ENCODE measurements at places on chromosomes 7 and 10.
A peak's percentile ranks its signal among the peaks of the same experiment; 100 is the strongest.

GRCh38 chr7:84070770-84071169, 123.8 kb downstream of the SEMA3A start:
- DNase-seq, result no peak

GRCh38 chr10:96212911-96213310, 58.5 kb downstream of the BLNK start:
- no peak for DNase-seq

GRCh38 chr10:49008505-49009198, 69.0 kb upstream of the LRRC18 start:
- DNase-seq, result no peak

DNA sequence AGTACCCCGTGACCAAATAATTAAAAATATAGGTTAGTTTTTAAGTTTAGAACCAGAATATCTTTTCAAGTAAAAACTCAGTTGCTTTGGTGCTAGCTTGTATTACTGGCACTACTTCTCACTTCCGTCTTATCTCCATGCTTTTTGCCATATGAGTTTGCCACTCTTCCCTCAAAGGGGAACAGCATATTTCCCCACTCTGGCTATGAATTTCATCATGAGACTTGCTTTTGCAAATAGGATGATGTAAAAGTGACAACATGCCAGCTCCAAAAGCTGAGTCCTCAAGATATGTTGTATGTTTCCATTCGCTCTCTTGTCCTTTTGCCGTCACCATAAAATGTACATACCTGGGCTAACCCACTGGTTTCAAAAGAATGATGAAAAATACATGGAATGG, 178.1 kb upstream of the SEMA3A start:
- no peak for DNase-seq

GRCh38 chr10:130745251-130745650, 566.3 kb downstream of the TCERG1L start:
- no peak for DNase-seq

GRCh38 chr10:2462581-2462980, 604.8 kb upstream of the PFKP start:
- DNase-seq, result no peak

DNA sequence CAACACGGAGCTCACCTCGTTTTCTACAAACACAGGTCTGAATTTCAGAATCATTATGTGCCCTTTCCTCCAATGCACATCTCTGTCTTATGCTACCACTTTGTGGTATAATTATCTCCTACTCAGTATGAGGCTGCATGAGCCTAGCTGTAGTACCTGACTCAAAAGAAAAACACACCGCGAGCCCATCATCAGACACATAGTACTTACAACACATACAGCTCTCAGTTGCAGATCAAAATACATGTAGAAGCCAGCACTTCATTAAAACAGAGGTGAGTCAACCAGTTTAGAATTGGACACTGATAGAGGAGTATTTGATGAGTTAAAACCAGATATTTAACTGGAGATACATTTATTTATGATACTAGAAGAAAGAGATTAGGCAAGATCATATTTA, 1.4 kb upstream of the RTKN2 start:
- DNase-seq, result no peak

DNA sequence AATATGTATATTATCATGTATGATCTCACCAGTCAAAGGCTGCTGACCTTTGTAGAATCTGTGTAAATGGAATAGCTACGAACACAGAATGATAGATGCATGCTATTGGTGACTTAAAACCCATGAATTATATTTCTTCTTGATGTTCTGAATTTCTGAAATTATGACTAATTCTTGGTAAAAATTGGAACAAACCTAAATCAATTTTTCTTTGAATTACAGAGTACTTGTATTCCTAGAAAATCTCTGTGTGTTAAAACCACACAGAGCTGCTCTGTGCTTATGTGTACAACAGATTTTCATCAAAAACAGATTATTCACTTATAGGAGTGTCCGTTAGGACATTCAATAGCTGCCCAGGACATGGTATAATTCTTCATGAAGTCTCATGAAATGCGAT, 108.3 kb upstream of the MDFIC start:
- no peak for DNase-seq

- no peak for DNase-seq
Observed at GRCh38 chr7:37095122-37095521, 353.5 kb downstream of the ELMO1 start.

DNA sequence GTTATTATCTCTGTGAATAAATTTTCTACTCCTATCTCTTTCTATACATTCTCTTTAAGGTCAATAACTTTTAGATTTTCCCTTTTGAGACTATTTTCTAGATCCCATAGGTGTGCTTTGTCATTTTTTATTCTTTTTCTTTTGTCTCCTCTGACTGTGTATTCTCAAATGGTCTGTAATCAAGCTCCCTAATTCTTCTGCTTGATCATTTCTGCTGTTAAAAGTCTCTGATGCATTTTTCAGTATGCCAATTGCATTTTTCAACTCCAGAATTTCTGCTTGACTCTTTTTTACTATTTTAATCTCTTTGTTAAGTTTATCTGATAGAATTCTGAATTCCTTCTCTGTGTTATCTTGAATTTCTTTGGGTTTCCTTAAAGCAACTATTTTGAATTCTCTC, 78.2 kb downstream of the THNSL1 start:
- no peak for DNase-seq

GRCh38 chr10:89494575-89494974, 40.8 kb downstream of the SLC16A12 start:
- no peak for DNase-seq

DNA sequence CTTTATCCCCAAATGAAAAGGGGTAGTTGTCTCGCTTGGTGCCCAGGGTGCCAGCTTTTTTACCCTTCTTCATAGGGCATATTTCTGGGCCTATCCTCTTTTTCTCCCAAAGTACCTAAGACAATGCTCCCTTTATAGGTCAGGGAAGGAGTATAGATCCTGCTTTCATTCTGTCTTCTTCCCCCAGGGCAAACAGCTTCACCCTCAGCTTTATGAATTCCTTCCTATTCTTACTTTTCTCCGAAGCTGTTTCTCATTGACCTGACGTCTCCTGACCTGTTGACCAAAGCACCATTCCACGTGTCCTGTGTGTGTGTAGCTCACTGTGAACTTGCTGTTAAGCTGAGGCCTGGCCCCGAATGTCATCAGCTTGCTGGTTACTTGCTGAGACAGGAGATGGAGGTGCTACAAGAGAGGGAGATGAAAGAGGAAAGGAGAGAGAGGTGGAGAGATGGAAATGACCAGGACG, 48.9 kb downstream of the PYROXD2 start:
- no peak for DNase-seq

- peak; percentile 6 for DNase-seq
Observed at GRCh38 chr10:48981310-48981907, 41.8 kb upstream of the LRRC18 start.

DNA sequence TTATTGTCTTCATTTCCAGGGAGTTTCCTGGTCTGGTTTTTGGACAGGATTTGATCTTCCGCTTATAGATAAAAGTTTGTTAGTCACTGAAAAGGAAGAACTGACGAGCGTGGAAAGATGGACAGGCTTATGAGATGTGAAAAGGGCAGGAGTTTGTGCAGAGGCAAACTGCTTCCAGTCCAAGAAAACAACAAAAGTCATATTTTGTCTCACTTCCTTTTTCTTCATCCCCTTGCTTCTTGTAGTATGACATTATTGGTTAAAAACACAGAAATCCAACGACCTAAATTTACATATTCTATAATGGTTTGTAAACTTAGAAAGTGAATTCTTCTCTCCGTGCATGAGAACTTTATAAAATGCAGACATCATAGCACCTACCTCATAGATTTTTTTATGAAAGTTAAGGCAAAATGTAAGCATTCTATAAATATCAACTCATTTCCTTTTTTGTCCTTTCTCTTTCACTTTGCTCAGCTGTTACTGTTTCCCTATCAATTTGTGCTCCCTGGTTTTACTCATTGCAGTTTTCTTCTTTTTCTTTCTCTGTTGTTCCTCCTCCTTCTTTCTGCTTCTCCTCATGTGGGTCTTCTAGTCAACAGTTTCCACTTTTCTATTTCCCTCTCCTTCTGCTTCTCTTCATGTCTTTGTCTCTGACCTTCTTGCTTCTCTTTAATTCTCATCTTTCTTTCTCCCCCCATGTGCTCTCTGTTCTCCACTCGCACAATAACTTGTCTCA, 370.2 kb downstream of the ARL4A start:
- DNase-seq, result no peak

GRCh38 chr10:22737587-22737986, 23.2 kb upstream of the PIP4K2A start:
- no peak for DNase-seq

DNA sequence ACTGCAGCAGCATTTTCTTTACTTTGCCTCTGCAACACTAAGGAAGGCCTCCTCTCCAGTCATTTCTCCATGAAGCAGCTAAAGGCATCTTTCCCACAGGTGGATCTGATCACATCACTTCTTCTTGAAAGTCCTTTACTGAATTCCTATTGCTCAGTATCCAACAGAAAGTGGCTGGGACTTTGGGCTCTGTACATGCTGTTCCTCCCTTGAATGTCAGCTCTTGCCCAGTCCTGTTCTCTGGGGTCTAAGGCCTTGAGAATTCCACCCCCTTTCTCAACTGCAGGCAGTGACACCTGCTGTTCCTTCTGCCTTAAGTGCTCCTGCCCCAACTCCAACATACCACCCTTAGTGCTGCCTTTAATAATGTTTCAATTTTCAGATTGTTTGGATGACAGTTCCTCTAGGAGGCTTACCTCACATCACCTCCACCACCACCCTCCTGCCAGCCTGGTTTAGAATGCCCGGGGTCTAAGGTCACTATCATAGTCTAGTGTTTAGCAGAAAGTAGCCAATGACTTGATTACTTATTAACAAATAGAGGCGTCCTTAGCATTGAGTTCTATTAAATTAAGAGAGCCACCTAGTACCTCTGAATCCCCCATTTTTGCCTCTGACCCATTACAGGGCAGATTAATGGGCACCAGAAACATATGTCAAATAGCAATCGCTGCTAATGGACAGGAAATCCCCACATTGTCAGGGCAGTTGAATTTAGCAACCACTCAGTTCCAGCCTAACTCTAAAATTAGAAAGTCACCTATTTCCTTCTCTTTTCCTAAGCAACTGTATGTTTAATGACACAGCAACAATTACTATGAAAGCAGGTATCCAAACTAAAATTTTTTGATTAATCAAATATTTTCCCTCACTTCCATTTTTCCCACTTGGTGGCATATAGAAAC, 11.4 kb downstream of the INHBA start:
- no peak for DNase-seq

GRCh38 chr10:110074298-110074697, 66.5 kb downstream of the ADD3 start:
- no peak for DNase-seq

- DNase-seq, result no peak
Observed at GRCh38 chr10:28754930-28755718, 77.8 kb downstream of the BAMBI start.

- DNase-seq, result no peak
Observed at GRCh38 chr10:61063901-61064300, 119.9 kb upstream of the RHOBTB1 start.

DNA sequence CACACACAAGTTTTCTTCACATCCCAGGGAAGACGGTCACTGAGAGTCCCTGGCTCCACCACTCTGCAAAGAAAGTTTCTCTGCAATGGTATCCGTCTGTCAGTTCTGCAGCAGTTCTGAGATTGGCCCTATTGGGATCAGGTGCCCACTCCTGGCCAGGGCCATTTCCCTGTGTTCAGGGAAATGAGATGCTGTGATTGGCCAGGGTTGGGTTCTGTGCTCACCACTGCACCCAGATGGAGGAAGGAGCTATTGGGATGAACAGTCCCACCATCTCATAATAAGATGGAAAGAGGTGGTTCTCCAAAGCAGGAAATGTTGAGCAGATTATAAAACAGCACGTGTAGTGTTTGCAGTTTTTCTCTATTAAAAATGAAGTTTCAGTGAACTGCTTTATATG, 13.3 kb upstream of the PIP4K2A start:
- DNase-seq, result no peak

GRCh38 chr7:55140941-55141278, 122.1 kb downstream of the EGFR start:
- DNase-seq, result no peak

- DNase-seq, result no peak
Observed at GRCh38 chr10:7533657-7534479, 123.0 kb upstream of the SFMBT2 start.

DNA sequence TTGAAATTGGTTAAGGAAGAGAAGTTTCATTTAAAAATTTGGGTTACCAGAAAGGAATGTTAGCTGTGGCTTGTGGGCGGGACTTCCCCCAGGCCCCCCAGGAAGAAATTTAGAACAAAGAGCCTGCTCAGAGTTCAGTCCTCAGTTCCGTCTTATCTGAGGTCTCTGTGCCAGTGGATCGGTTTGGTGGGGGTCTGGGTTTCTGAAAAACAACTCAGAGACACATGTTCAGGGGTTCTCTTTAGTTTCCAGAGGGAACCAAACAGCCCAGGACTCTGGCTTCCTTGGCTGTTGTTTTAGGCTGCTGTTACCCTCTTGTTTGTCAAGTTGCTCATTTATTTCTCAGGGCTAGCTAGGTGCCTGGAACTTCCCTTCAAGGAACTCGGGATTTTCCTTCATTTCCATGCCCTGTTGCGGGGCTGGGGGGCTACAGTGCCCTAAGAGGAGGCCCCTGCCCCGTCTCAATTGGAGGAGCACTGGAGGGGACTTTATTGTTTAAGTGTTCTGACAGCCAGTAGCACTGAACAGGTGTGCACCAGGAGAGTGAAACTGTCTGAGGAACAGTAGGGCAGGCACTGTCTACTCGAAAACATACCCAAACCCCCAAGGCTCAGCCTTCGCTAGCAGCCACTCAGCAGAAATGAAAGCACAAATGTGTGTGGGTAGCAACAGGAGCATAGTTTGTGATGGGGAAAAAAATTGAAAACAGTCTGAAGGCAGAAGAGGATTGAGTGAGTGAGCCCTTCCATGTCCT, 59.9 kb downstream of the ALOX5 start:
- DNase-seq, result no peak

DNA sequence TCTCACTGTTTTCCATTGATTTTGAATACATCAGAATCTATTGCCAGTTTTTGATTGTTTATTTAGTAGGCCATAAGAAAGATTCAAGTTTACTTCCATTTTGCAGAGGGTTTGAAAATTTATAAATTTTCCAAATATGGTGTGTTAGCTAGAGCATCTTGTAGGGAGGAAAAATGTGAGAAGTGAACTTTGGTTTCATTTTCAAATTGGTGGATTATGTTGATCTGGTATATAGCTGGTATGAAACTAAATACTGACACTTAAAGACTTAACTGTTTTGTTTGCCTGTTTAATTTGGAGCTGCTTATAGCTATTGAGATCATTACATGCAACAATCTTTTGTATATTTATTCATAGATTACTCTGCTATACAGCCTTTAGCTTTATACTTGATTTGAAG, 108.1 kb downstream of the ADAM22 start:
- DNase-seq, result no peak

DNA sequence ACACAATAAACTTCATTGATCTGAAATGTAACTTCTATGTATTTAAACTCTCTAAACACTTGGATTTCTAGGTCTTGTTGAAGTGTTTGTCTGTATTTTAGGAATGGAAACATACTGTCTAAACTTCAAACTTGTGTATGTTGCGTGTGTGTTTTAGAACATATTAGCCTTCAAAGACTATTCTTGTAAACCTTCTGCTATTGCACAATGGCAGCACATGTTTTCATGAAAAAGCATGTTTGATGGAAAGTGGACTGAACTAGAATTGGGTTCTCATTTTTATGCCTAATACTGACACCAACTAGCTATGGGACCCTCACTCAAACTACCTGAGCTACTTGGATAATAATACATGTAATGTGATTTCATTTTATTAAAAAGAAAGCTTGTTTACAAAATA, 592.6 kb downstream of the IPMK start:
- DNase-seq, result no peak
